ENCODE measurements at places on chromosomes 2 and 18. TPM values are rescaled to one million over a fixed set of nuclear protein-coding genes. Genes with fewer than 3 reads are reported as not detected.

- H3K27me3 ChIP-seq = peaks cover 13% of the 10 kb centered on the region
- H3K4me3 ChIP-seq = no peak overlapping the region
- no peaks in the 10 kb centered on the region for H3K36me3 ChIP-seq
- DNase-seq = no peak
These were observed 3.5 kb upstream of the SLC9A2 start for GRCh38 chr2:102615620-102616436.

DNA sequence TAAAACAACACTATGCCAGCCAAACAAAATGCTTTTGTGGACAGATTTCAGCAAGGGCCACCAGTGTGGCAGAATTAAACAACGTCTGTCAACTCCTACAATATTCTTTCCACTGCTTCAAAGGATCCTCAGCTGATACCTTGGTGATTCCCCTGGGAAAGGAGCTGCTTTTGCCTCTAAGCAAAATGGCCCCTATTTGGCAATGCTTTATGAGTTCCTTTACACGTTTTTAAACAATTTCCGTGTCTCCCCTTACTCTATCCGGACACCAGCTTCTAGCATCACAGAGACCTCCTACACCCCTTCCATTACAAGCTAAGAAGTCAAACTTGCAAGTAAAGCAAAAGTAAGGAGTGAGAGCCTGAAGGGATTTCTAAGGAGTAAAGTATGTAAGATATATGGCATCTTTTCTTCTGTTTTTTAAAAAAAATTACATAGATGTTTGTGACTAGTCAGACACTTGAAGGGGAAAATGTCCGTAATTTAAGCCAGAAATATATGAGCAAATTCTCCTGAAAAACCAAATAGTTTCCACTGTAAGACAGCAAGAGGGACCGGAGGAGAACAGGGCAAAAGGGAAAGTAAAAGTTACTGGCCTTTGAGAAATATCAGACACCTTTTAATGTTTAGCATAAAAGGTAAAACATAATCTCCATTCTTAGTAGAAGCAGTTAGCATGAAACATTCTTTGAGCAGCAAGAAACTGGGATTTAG lies 1.9 kb downstream of the SOS1 start:
- H3K36me3 ChIP-seq = no peaks in the 10 kb centered on the region
- H3K4me1 ChIP-seq = peaks cover 48% of the 10 kb centered on the region
- H3K27me3 ChIP-seq = no peaks in the 10 kb centered on the region
- peak overlapping the region; percentile 81 for H3K4me3 ChIP-seq
- no peak for DNase-seq

- H3K4me3 ChIP-seq = no peak overlapping the region
- DNase-seq = no peak
- H3K4me1 ChIP-seq = peaks cover 97% of the 10 kb centered on the region
These were observed 48.6 kb downstream of the NRP2 start for GRCh38 chr2:205730701-205731582.

DNA sequence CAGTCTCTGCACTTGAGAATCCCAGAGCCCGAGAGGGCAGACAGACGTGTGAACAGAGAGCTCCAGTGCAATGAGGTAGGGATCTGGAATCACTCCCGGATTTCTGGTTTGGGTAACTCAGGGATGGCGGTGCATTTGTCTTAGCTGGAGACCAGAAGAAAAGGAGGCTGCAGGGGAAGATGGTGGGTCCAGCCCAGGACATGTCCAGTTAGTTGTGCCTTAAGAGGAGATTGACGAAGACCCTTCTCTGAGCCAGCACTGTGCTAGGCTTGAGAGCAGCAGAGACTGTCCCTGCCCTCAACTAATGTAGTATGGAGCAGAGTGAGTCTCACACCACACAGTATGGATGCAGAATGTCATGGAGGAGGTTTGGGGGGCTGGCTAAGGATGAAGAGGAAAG lies 150.6 kb upstream of the COPS8 start:
- H3K36me3 ChIP-seq = no peaks in the 10 kb centered on the region
- H3K4me1 ChIP-seq = no peaks in the 10 kb centered on the region
- H3K27me3 ChIP-seq = no peaks in the 10 kb centered on the region
- H3K27ac ChIP-seq = no peak overlapping the region
- DNase-seq = no peak

GRCh38 chr2:165173215-165173614 lies 30.6 kb downstream of the SCN3A start:
- no peaks in the 10 kb centered on the region for H3K36me3 ChIP-seq
- no peak for DNase-seq
- H3K4me1 ChIP-seq = no peaks in the 10 kb centered on the region
- no peak overlapping the region for H3K4me3 ChIP-seq
- H3K27ac ChIP-seq = no peak overlapping the region

Gene VIT
- total RNA-seq = 4.8 TPM

GRCh38 chr2:216884347-216884746 lies 24.5 kb upstream of the TNP1 start:
- H3K4me3 ChIP-seq = no peak overlapping the region
- H3K36me3 ChIP-seq = no peaks in the 10 kb centered on the region
- no peaks in the 10 kb centered on the region for H3K27me3 ChIP-seq
- H3K4me1 ChIP-seq = peaks cover 25% of the 10 kb centered on the region
- no peak overlapping the region for H3K27ac ChIP-seq
- DNase-seq = no peak

Gene MOCOS
- 0.49 TPM for total RNA-seq

DNA sequence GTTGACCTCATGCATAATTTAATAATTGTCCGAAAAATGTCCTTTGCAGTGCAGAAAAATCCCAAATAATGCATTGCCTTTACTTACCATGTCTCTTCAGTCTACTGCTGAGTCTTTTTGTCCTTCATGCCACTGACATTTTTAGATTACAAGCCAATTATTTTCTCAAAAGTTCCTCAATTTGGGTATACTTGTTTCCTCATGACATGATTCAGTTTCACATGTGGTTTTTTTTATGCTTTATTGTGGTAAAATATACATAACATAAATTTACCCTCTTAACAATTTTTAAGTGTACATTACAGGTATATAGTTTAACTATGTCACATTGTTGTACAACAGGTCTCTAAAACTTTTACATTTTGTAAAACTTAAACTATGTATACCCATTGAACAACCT lies 81.0 kb downstream of the EPC2 start:
- H3K36me3 ChIP-seq = no peaks in the 10 kb centered on the region
- DNase-seq = no peak
- no peak overlapping the region for H3K4me3 ChIP-seq
- H3K27ac ChIP-seq = no peak overlapping the region
- peaks cover 8% of the 10 kb centered on the region for H3K4me1 ChIP-seq
- no peaks in the 10 kb centered on the region for H3K27me3 ChIP-seq

DNA sequence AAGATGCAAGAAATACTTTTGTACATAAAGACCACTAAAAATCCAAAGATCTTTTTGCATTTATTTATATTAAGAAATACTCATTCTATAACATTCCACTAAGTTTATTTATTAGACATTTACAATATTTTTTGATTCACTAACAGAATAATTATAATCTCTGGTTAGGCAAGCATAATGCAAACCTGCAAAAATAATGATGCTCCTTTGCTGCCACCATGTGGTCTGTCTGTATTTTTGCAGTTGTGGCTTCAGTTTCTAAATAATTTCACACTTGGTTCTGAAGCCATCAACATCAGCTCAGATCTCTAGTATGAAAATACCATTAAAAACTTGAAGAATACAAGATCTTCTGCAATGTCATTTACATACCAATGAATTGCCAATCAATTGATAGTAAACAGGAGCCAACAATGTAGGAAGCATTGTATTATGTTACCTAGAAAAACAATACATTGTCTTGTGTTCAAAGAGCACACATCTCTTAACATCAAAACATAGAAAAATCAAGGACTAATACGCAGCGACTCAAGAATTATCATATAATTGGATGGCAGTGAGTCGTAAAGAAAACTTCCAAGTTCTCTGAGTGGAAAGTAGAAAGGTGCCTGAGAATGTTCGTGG lies 28.8 kb upstream of the WDR75 start:
- H3K27me3 ChIP-seq = no peaks in the 10 kb centered on the region
- H3K36me3 ChIP-seq = no peaks in the 10 kb centered on the region
- H3K27ac ChIP-seq = peak overlapping the region; percentile 84

- H3K36me3 ChIP-seq = no peaks in the 10 kb centered on the region
- H3K27ac ChIP-seq = no peak overlapping the region
- H3K27me3 ChIP-seq = no peaks in the 10 kb centered on the region
- no peak for DNase-seq
- no peak overlapping the region for H3K4me3 ChIP-seq
These were observed 115.9 kb upstream of the SYT4 start for GRCh38 chr18:43393174-43393573.

- no peak overlapping the region for H3K27ac ChIP-seq
- H3K4me3 ChIP-seq = no peak overlapping the region
- no peak for DNase-seq
- no peaks in the 10 kb centered on the region for H3K36me3 ChIP-seq
These were observed 14.9 kb downstream of the RBKS start for GRCh38 chr2:27875089-27875881.

- H3K4me3 ChIP-seq = no peak overlapping the region
- H3K4me1 ChIP-seq = no peaks in the 10 kb centered on the region
- H3K36me3 ChIP-seq = no peaks in the 10 kb centered on the region
- no peaks in the 10 kb centered on the region for H3K27me3 ChIP-seq
- no peak for DNase-seq
These were observed 110.4 kb downstream of the MAP2 start for GRCh38 chr2:209534228-209534627.

GRCh38 chr18:58049000-58049688 lies 5.1 kb downstream of the NEDD4L start:
- H3K4me3 ChIP-seq = no peak overlapping the region
- H3K36me3 ChIP-seq = no peaks in the 10 kb centered on the region
- no peaks in the 10 kb centered on the region for H3K27me3 ChIP-seq
- H3K4me1 ChIP-seq = peaks cover 13% of the 10 kb centered on the region
- no peak for DNase-seq

GRCh38 chr18:63762518-63762917 lies 12.7 kb upstream of the SERPINB7 start:
- H3K36me3 ChIP-seq = no peaks in the 10 kb centered on the region
- DNase-seq = no peak
- H3K4me1 ChIP-seq = no peaks in the 10 kb centered on the region
- H3K27me3 ChIP-seq = no peaks in the 10 kb centered on the region
- no peak overlapping the region for H3K4me3 ChIP-seq
